ENCODE measurements at places on chromosomes 3 and 15.

GRCh38 chr3:53994986-53995603 is 103.4 kb upstream of the SELENOK start:
- no peak for DNase-seq

GRCh38 chr3:30629746-30630145 is 23.3 kb downstream of the TGFBR2 start:
- no peak for DNase-seq

DNA sequence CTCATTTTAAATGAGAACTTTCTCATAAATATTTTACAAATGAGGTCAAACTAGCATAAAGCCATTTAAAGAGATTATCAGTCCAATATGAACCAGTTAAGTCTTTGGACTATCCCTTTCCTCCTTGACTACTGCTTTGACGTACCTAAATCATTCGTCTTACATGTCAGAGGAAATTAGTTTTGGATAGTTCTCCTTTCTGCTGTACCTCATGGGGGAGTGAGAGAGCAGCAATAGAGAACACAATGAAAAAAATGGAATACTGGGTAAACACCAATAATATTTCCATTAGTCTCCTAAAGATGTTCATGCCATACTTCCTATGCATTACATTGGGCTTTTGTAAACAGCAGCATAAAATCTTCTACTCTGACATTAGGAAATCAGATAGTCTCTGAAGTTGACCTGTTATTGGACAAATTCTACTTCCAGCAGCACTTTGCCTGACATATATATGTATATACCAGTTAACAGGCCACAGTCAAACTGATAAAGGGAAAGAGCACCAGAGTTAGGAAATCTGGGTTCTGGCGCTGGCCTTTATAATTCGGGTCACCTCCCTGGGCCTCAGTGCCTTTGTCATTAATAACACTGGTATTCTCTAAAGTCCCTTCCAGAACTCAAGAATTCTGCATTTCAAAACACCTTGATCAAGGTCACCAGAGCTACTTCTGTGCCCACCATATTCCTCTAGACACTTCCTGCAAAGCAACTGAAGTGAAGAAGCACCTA is 26.8 kb downstream of the TIMMDC1 start:
- DNase-seq = no peak

- no peak for DNase-seq
Observed at GRCh38 chr3:84680700-84681099, 278.1 kb upstream of the CADM2 start.

DNA sequence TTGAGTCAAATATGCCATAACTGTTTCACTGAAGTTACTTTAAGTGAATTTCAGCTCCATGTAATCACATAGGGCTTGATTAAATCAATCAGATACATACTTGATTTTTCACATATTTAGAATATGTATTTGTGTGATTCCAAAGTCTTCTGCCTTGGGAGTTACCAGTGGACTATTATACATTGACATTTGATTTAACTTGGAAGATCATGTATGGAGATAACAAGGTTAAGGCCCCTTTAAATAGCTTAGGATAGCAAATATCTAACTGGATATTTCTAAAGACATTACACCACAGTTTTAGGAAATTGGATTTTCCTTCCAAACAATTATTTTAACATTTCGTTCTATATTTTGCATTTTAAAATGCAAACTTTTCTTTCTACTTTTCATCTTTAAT is 405.0 kb downstream of the RAP2B start:
- no peak for DNase-seq

DNA sequence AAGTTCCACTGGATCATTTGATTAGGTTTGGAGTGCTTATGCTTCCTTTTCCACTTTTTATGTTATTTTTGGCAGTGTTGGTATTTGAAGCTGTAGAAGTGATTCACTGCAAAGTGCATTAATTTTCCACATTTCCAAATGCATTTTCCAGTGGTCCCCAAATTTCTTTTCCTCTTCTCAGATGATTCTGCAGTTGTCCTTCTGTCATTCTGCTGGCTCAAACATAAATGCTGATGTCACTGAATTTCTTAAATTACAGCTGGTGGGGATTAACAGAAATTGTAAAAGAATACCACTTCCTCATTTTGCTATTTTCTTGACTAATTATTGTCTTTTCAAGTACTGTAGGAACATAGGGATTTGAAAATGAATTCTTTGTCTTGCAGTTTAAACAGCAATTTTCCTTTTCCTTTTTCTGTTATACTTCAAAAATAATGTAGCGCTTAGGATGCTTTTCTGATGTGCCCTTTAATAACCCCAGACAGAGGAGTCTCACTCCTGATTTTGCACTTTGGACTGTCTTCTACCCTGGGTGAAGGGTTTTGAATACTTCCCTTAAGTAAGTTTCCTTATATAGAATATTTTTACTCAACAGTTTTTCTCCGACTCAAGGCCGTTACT is 25.0 kb downstream of the MITF start:
- DNase-seq = no peak

DNA sequence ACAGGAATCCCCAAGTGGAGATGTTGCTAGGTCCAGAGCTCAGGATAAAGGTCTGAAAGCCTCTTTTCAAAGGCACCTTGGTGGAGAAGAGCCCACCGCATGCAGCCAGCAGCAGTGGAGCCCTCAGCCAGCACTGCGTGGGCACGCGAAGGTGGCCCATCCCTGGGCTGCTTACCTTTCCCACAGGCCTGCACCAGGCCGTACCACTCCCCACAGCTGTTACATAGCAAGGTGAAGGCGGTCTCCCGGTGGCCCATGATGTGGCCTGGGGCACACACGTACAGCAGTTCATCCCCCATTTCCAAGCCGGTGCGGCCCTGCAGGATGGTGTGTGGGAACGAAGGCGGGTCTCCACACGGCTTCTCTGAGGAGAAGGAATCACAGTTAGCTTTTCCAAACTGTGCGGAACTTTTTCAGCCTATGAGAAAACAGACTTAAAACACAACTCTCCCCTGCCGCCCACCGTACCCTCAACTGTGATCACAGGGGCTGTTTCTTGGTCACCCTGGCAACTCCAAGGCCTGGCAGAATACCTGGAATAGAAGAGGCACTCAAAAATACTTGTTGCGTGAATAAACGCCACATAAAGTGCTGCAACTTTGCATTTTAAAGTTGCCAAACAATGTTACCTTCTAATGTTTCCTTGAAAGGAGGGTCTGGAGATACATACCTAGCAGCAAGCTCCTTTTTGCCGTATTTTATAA is 43.7 kb downstream of the SUSD5 start:
- no peak for DNase-seq

GRCh38 chr3:174356596-174356995 is 502.5 kb upstream of the NAALADL2 start:
- no peak for DNase-seq

DNA sequence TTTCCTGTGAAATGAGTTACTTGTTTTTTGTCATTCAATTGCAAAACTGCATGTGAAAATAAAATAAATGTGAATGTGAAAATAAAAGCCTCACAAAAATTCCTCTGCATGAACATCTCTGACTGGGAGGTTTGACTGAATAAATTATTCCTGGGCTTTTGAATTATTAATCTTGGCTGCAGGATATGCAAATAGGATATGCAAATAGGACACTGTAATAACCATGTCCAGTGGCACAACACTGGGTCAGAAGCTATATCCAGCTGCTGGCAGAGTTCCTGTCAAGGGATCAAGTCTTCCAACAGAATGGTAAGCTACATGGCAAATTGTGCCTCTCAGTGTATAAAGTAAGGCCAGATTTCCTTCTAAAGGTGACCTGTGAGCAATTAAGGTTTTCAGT is at the start of gene SUCNR1:
TSS of gene SUCNR1 (plus strand) at position 246 of the 400 bp plus-strand sequence. CDS start 6,250 bp downstream, outside the sequence.
- no peak for DNase-seq

All from activated T-cell treated with anti-CD3 and anti-CD28 coated beads, Interleukin-2, amount 50 U/mL, for 48 hours (primary cell).